AG09309 (cell line): ENCODE measurements at places on chromosomes 7 and 10.

DNA sequence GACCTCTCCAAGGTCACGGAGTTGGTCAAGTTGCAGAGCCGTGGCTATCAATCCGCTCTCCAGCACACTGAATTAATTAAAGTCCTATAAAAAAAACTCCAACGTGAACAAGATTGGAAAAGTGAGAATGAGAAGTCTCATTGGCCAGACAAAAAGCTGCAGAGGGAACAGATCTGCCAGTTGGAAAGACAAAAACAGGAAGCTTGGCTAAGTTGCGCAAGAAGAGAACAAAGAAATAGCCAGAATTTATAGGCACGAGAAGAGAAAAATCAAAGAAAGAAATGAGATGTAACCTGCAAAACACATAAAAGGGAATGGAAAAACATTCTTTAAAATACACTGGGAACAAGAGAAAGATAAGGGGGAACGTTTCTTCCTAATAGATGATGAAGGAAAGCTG is 45.7 kb upstream of the CRTAC1 start:
- DNase-seq = no peak

- no peak for DNase-seq
These were observed 317.3 kb downstream of the PRPF18 start for GRCh38 chr10:13904064-13904463.

DNA sequence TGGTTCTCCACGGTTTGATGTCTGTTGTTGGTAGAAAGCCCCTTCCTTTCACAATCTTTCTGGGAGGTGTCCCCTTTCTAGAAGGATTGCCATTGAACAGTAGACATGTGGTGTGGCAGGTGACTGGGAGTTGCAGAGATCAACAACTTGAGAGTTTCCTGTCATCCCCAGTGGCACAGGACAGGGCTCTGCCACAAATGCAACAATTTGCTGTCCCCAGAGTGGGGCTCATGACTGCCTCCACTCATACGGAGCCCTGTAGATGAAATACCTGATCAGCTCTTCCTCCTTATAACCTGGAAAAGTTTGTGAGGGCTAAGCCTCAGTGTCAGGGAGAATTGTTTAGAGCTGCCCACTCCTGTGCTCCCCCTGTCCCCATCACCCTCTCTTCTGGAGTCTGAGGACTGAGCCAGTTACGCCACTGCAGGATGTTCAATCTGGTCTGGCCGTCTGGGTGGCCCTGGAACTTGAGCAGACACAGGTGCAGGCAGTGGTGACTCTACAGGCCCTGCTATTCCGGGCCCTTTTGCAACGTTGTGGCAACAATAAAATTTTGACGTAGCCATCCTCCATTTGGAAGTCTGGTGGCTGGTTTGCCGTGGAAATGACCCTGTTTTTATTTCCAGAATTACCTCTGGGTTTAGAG is 6.5 kb downstream of the DBNL start:
- DNase-seq = no peak

DNA sequence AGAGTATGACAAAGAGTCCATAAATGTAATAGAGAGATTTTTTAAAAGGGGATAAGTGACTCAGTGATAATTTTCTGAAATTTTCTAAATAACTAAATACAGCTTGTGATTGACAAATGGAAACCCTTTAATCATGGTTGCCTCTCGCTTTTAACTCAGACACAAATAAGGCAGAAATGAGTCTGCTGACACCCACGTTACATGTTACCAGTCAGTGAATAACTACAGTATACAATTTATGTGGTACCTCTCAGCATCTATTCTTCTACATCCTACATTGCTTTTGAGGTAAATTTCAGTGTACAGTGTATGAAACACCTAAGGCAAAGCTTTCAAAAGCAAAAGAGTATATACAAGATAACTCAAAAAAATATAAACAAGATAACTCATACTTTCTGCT is 4.2 kb downstream of the NSUN6 start:
- DNase-seq = no peak

DNA sequence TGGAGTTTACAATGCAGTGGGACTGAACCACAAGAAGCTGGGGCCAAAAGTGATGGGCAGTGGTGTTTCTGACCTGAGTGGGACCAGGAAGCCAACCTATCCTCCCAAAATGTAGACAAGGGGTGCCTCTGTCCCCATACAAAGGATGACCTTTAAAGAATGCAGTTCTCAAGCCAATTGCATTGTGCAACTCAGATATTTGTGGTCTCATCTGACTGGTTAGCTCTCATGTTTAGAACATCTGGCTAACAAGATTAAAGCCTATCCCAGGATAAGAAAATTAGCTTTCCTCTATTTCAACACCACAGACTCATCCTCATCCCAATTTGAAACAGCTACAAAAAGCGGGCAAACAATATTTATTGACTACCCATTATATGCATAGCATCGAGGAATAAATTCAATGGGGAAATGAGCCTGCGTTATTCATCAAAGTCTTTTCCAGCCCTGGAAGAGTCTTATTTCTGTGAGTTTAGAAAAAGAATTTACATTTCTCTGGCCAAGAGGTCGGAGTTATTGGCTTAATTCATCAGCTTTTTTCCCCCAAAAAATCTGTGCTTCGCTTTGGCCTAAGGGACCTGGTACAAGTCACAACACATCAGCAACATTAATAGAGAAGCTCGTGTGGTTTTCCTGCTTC is 26.7 kb downstream of the ELMO1 start:
- DNase-seq = no peak

GRCh38 chr10:105609451-105609850 is 968.4 kb downstream of the SORCS3 start:
- no peak for DNase-seq

- peak; percentile 98 for DNase-seq
These were observed 96.4 kb downstream of the FAS start for GRCh38 chr10:89086801-89087521.

DNA sequence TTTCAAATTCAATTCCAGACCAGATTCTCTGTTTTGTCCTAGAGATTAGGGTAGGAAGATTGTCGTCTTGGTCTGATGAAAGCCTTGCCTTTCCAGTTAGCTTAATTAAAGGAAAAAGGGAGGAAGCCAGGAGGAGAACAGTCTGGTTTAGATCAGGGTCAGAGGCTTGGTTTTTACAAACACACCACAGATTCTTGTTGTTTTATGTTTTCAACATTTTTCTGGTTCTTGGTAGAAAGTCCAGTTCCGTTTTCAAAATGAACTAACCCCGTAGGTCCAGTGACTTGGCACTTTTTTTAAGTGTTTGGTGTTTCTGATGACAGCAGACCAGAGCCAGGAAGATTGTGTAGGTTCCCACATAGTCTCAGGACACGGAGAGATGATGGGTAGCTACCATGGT is 167.1 kb upstream of the INHBA start:
- DNase-seq = peak; percentile 52

- DNase-seq = no peak
These were observed 1.4 kb downstream of the IDE start for GRCh38 chr10:92572362-92573090.

- no peak for DNase-seq
These were observed 35.9 kb downstream of the CCM2 start for GRCh38 chr7:45035893-45036292.

DNA sequence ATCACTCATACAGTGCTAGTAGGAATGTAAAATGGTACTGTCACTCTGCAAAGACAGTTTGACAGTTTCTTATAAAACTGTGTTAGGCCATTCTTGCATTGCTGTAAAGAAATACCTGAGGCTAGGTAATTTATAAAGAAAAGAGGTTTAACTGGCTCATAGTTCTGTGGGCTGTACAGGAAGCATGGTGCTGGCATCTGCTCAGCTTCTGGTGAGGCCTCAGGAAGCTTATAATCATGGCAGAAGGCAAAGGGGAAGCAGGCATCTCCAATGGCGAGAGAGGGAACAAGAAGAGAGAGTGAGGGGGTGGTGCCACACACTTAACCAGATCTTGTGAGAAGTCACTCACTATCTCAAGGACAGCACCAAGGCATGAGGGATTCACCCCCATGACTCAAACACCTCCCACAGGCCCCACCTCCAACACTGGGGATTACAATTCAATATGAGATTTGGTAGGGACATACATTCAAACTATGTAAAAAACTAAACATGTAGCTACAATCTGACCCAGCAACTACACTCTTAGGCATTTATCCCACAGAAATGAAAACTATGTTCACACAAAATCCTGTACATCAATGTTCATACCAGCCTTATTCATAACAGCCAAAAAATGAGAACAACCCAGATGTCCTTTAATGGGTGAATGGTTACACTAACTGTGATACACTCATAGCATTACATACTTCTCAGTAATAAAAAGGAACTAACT is 5.0 kb downstream of the ALDH18A1 start:
- no peak for DNase-seq

- DNase-seq = no peak
These were observed 8.3 kb downstream of the TRPV6 start for GRCh38 chr7:142876991-142877910.

- DNase-seq = no peak
These were observed 189.8 kb upstream of the SH2B2 start for GRCh38 chr7:102096706-102097427.

GRCh38 chr10:108424656-108425055 is 1260.2 kb upstream of the SORCS1 start:
- peak; percentile 10 for DNase-seq

DNA sequence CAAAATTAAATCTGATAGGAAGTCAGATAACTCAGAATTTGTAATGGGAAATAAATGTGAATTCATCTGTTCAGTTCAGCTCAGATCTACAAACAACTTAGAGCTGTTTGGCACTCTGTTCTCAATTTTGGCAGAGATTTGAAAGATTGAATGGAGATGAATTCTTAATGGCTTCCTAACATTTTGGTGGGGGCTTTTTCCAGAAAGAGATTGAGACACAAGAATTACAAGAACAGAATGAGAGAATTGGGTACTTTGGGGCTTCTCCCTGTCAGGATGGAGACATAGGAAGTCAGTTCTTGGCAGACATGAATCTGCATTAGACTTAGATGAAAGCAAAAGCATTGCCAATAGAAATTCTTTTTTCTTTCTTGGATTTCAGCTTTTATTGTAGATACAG is 39.0 kb upstream of the PTPRZ1 start:
- DNase-seq = no peak

- DNase-seq = no peak
These were observed at the start of gene PHYHIPL for GRCh38 chr10:59176241-59177030. PHYHIPL (plus strand) TSS chr10:59176643; CDS start chr10:59176854, 211 bp downstream.

DNA sequence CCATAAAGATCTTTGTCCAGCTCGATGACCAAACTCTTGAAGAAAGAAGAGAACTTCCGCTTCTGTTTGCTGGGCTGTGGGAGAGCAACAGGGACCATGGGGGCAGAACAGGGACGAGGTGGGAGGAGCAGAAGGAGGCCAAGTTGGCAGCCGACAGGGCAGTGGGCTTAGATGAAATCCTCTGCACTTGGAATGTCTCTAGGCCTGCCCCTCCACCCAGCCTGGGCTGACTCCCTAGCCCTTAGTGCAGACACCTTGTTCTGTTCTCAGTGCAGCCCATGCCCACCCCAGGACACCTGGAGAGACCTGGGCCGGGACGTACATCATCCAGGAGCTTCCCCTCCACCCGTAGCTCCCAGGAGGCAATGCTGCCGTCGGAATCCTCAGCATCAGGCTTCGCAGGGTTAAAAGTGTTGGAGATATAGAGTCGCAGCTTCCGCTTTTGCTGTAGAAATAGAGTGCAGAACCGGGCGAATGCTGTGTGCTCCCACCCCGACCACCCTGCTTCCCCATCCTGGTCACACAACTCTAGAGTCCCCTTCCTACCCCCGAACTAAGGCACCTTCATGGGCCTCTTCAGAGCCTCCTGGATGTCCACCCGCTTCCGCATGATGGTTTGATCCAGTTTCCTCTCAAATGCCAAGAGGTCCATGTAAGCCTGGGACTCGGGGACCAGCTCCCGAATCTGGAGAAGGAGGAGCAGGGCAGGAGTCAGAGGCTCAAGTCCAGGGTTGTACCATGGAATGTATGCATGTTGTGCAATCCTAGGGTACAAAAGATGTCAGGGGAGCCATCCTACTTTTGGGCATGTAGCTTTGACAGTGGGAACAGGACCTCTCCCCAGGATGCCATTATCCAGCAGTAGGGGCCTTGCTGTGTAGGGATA is 6.1 kb downstream of the SMARCD3 start:
- DNase-seq = no peak

GRCh38 chr10:16779384-16779915 is 37.8 kb downstream of the RSU1 start:
- DNase-seq = no peak

DNA sequence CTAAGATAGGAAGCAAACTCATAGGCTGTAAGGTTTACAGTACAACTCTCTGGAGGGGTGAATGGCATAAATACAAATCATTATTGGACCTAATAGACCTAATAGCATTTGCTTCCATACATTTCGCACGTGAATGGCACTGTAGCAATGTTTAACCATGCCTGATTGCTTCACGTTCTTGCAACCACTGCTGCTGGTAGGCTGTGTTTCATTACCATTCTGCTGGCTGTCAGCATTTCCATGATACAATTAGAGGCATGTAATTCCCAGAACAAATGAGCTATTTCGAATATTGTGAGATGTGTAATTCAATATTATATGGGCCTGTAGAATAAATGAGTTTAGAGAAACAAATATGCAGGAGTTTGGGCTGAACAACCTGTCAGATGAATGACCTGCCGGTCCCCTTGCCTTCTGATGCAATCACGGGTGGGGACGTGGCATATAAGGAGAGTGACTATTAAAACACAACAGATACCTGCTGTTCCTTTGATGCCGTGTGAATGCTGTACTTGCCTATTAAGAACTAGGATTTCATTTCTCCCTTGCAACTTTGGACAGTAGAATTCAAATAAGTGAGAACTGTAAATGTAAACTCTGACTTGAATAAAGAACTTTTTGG is 393.4 kb downstream of the ACTR3B start:
- no peak for DNase-seq

GRCh38 chr7:132471515-132471914 is 104.8 kb downstream of the PLXNA4 start:
- no peak for DNase-seq

DNA sequence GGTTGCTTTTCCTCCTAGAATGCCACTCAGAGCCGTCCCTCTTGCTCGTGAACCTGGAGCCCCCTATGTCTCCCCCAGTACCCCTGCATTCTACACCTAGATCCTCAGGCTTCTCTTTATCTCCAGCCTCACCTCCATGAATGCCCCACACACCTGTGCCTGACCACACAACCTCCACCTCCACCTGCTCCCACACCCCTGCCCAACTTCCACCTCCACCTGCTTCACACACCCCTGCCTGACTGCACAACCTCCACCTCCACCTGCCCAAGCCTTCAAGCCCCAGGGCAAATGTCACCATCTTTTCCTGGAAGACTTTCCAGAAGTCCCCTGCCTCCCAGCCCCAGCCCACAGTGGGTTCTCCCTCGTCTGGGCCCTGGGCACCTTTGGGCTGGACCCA is 6.9 kb upstream of the LFNG start:
- no peak for DNase-seq

DNA sequence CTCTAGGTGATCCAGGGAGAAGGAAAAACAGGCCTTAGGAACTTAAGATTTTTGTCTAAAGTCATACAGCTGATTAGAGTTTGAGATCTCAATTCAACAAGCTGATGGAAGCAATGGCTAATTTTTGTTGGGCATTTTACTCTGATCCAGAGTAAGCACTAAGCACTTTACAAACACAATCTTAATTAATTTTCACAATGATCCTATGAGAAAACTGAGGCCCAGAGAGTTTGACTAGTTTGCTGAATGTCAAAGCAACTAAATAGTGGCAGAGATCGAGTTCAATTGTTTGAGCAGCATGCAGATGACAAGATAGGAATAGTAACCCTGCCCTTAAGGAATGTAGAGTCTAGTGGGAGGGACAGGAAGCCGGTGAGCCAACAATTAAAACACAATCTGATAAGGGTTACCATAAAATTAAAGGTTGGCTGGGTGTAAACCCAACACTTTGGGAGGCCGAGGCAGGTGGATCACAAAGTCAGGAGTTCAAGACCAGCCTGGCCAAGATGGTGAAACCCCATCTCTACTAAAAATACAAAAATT is 13.5 kb upstream of the RPEL1 start:
- no peak for DNase-seq
